ENCODE measurements at places on chromosomes 7 and 10. TPM values are rescaled to one million over a fixed set of nuclear protein-coding genes. Genes with fewer than 3 reads are reported as not detected.

The GPRIN2 gene
- total RNA-seq: 1.3 TPM

The SCART1 gene
- total RNA-seq: 3.1 TPM

GRCh38 chr10:69214666-69215131 is 5.4 kb upstream of the HKDC1 start:
- no peak for DNase-seq

DNA sequence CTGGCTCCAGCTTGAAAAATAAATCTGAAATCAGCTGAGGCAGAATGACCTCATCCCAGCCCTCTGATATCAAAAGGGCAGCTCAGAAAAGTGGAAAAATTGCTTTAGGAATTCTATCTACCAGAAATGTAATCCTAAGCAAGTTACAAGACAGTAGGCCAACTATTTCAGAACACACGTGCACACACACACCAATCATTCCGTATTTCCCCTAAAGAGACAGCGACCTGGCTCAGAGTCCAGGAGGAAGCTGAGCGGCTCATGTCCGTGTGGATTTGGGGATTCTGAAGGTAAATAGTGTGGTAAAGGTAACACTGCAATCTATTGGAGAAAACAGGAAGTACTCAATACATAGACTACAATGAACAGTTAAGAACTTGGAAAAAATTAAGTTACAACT is 288.2 kb downstream of the CALN1 start:
- DNase-seq: no peak

GRCh38 chr7:116499168-116500077 is at the start of gene CAV2:
Gene CAV2, plus strand, starts transcription at chr7:116499738. Its CDS starts 44 bp downstream, at chr7:116499782.
- DNase-seq: peak; percentile 72

DNA sequence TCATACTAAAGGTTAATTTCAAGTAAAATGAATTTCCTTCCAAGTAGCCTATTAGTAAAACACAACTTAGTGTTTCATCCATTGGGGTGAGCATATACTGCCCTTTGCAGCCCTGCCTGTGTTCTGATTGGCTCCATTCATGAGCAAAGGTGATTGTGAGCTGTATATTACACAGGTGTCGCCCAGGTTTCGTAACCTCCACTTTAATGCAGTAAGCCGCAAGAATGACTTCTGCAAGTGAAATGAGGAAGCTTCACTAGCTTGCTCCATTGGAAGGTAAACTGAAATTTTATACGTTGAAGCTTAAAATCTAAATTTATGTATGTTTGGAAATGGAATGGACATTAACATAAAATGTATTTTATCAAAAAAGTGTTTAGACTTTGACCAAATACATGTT is 24.4 kb downstream of the MTURN start:
- DNase-seq: no peak

DNA sequence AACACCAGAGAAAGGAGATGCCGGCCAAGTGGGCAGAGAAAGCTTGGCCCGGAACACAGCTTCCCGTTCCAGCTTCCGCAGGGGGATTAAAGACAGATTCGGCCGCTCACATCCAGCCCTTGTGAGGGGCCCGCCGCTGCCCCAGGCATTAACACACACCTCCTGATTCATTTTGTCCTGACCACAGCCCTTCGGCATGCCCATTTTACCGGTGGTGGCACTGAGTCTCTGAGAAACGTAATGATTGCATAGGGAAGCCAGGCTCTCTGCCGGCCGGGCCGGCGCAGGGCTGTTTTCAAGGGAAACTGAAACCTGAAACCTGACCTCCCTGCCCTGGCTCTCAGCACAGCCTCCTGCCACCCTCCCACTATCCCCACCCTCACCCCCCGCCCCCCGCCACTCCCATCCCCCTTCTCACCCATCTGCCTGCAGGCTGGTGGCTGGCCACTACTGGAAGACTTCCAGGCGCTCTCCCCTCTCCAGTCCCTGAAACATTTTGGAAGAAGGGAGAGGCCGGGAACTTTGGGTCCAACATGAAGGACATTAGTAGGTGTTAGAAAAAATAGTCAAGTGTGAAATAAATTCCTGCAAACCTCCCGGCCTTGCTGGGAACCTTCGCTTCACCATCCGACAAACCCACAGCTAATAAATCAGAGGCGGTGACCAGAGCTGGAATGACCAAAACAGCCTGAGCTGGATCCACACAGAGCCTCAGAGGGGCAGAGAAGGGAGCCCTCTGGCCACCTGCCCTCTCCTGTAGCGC is 83.5 kb upstream of the CUX1 start:
- peak; percentile 77 for DNase-seq
